Activated CD4-positive, alpha-beta T cell treated with anti-CD3 and anti-CD28 coated beads, Interleukin-2, Interleukin-6, amounts not matched to agents 100 ng/mL and 50 ng/mL, durations not matched to agents 16 hours and 8 hours (primary cell): ENCODE measurements at places on chromosomes 13 and 19.
A peak's percentile ranks its signal among the peaks of the same experiment; 100 is the strongest.

DNA sequence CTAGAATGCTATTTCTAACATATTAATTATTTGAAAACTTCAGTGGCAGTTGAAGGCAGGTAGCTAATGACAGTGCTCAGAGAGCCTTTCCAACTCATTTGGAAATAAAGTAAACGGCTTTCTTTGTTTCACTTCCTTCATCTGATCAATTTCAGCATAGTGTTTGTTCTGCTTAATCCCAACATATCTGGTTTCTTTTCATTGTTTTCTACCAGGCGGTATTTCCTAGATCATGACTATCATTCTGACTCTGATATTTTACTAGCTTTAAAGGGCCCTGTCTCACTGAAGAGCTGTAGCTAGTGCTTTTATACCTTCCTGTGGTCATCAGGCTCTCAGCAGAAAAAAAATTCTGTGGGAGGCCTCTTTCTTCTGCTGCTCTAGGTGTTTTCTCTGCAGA, 178.6 kb downstream of the RBM26 start:
- peak; percentile 6 for DNase-seq

- DNase-seq = no peak
Measured at GRCh38 chr13:98253526-98253925, 76.5 kb upstream of the RNF113B start.

DNA sequence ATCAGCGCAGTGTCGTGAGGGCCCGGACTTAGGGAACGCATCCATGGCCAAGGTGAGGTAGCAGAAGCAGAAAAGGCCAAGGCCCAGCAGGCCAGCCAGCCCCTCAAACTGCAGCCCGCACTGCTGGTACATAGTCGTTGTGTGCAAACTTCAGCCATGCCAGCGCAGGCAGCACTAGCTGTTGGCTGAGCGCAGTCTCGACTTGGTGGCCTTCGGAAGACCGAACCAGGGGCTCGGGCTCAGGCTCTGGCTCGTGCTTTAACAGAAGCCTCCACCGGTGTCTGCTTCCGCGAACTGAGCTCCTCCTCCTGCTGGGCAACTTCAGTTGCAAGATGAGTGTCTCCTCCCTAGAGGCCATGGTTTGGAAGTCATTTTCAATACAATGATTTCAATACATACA, 157.5 kb downstream of the DNAJC15 start:
- no peak for DNase-seq

GRCh38 chr19:35040826-35041547, 534 bp upstream of the HPN start:
- no peak for DNase-seq

DNA sequence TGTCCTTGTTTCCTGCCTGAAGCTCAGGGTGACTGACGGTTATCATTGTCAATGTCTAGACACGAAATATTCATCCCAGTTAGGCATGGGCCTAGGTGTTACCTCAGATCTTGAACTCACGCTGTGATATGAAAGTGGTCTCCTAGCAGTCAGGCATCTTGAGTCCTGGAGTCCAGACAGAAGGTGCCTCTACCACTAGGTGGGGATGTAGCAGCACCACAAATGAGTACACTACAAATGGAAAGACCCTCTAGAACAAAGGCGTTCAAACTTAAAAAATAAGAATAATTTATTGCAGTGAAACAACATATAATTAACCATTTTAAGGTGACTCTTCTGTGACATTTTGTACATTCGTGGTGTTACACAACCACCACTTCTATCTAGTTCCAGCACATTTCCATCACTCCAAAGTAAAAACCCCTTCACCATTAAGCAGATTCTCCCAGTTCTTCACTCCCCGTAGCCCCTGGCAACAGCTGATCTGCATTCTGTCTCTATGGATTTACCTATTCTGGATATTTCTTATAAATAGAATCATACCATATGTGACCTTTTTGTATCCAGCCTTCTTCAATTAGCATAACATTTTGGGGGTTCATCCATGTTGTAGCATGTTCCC, 11.9 kb upstream of the FRY start:
- DNase-seq = peak; percentile 25

DNA sequence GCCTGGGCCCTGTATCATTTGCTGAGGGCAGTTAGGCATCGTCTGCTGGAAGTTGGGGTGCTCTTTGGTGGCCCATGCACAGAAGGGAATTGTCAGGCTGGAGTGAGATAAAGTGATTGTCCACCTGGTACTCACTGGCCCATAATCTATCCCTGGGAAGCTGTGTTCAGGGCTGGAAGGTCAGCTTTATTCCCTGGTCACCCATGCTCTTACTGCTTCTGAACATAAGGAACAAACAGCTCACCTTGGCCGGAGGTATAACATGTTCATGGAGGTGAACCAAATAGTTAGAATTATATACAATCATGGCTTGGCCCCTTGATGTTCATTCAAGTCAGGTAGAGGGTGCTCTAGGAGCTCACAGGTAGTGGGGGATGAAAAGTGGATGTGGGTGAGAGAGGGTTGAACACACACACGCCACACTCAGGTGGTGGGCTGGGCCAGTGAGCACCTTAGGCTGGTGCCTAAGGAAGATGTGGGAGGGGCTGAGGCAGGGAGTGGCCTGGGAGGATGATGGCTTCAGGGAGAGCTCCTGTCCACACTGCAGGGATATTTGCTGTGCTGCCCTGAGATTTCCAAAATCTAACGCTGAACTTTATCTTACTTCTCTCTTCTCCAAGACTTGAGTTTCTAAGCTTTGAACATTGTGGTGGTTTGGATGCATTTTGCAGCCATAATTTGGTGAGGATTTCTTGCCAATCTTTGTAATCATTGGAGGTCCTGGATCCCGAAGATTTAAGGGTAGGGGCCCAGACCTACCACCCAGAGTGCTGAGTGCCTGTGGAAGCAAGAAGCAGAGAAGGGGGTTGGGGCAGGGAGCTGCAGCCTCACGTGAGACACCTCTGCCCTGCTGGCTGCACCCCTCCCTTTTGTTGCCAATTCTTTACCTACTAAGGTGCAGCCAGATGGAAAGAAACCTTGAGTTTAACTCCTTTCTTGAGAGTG, 420.6 kb downstream of the ZNF536 start:
- no peak for DNase-seq

GRCh38 chr13:33793726-33794125, 24.2 kb upstream of the RFC3 start:
- DNase-seq = no peak

DNA sequence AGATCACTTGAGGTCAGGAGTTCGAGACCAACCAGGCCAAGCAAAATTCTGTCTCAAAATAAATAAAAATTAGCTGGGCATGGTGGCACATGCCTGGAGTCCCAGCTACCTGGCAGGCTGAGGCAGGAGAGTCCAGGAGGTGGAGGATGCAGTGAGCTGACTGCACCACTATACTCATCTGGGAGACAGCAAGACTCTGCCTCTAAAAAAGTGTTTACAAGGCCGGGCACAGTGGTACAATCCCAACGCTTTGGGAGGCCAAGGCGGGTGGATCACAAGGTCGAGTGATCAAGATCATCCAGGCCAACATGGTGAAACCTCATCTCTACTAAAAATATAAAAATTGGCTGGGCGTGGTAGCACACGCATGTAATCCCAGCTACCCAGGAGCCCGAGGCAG, 4.2 kb upstream of the DAPK3 start:
- DNase-seq = no peak

GRCh38 chr13:23159205-23159759, 21.5 kb upstream of the SGCG start:
- peak; percentile 50 for DNase-seq

DNA sequence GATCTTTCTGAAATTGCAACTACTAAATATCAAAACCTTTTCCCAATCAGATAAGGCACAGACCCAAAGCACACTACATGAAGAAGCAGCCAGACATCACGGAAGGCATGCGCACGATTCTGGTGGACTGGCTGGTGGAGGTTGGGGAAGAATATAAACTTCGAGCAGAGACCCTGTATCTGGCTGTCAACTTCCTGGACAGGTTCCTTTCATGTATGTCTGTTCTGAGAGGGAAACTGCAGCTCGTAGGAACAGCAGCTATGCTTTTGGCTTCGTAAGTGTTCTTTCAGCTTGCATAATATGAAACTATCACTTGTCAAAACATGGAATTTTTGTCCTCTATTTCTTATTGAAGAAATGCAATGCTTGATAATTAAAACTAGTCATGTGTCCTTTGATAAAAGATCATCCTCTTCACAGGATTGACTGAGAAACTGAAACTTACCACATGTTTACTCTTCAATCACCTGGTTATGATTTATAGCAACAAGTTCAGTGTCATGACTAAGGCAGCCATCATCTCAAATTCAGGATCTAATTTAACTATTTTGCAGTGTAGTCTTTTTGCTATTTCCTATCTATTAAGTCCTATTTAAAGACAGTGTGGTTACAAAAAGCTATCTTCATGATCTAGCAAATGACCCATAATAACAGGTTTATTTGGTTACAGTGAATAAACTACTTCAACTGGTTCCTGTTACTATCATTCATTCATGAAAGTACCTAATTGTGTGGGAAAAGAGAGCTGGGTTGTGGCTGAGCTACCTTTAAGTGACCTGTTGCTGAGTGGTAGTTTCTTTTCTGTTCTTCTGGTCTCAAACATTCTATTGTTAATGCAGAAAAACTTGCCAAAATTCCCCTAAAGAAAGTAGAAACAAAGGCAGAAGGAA, 6.5 kb downstream of the CCNA1 start:
- DNase-seq = no peak
